ENCODE measurements at places on chromosomes 3 and 15.

- DNase-seq = no peak
Measured at GRCh38 chr3:76122007-76122406, 336.7 kb upstream of the ZNF717 start.

GRCh38 chr15:53359038-53359437 lies 400.4 kb downstream of the WDR72 start:
- no peak for DNase-seq

- no peak for DNase-seq
Measured at GRCh38 chr15:87570206-87570605, 686.3 kb downstream of the NTRK3 start.

- no peak for DNase-seq
Measured at GRCh38 chr3:13167064-13167743, 94.0 kb upstream of the IQSEC1 start.

DNA sequence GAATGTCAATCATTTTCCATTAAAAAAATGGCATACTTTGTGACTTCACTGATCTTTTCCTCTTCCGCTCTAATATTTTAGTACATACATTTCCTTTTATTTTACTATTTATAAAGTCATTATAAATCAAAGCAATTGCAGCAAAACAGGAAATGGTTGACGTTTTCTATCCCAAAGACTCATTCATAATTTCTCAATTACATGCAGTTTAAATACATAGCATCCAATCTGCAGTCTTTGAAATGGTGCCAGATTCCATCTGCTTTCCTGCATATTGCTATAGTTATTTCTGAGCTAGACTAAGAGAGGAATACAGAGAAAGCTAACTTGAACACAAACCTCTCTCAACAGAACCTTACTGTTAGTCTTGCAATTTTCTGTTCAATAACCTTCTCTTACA lies 179.8 kb downstream of the ZPLD1 start:
- peak; percentile 24 for DNase-seq

DNA sequence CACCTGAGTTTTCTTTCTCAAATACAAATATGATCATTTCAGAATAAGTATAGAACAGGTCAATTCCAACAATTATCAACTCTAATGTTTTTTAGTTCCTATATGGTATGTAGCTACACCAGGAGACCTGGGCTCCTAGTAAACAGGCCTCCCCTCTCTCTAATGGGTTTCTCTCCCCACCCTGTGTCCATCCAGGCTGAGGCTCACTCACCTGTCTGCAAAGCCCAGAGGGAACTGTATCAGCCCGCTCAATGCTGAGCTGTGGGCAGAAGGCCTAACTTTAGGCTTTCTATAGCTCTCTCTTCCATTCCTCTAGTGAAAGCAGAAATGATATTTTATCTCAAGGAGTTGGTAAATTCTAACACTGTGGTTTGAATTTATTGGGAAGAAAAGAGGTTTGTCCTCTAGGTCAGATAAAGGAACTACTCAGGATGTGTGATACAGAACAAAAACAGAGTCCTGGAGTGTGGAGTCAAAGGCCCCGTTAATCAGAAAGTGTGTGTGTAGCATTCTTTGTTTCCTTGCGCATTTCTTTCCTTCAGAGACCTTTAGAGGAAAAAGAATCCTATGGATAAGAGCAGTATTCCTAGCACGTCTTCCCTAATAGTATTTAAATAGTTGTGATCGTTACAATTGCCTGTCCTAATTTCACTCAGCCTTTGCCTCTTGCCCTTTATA lies 408.9 kb downstream of the PYDC2 start:
- DNase-seq = no peak

GRCh38 chr15:45668386-45668785 lies 33.6 kb downstream of the SQOR start:
- DNase-seq = no peak

GRCh38 chr3:4864503-4864902 lies 114.7 kb upstream of the BHLHE40 start:
- no peak for DNase-seq

- DNase-seq = no peak
Measured at GRCh38 chr3:186452517-186452916, 90.5 kb upstream of the DGKG start.

- DNase-seq = no peak
Measured at GRCh38 chr15:65275104-65275727, 11.5 kb downstream of the PARP16 start.

DNA sequence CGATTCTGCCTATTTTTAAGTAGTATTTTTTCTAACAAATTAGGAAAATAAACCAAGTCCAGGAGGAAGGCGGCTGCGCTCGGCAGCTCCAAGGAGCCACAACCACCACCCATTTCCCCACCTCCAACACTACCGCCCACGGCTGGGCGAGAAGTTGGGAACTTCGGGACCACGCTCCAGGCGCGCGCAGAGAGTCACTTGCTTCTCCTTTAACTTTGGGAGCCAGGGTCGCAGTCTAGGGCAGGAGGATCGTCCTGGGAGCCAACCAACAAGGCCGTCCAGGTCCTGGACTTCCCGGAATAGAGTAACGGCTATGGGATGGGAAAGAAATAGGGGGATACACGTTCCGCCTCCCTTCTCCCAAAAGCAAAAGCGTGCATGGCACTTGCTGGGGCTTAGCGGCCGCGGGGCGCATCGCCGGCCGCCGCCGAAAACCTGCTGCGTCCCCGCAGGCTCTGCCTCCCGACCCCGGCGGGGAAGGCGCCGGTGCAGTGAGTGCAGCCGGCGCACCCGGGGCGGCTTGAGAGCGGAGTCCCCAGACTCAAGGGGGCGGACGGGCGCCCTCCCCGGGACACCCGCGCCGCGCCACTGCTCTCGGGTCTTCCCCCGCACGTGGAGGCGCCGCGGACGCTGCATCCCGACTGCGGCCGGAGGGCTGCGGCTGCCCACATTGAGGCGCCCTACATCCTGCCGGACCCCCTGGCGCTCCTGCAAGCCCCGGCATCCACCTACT lies 699 bp downstream of the MEGF11 start:
- DNase-seq = no peak

DNA sequence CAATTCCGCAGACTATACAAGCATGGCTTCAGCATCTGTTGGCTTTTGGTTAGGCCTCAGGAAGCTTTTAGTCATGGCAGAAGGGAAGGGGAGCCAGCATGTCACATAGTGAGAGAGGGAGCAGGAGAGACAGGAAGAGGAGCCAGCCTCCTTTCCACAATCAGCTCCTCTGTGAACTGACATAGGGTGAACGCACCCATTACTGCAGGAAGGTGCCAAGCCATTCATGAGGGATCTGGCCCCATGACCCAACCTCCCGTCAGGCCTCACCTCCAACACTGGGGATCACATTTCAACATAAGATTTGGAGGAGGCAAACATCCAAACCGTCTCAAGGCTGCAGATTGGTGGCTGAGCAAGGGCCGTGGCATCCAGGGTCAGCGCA lies 106.3 kb downstream of the LRRK1 start:
- DNase-seq = no peak

- DNase-seq = no peak
Measured at GRCh38 chr3:73706771-73707170, 82.0 kb upstream of the PDZRN3 start.

GRCh38 chr15:73750438-73750837 lies 2.7 kb downstream of the INSYN1 start:
- DNase-seq = no peak

DNA sequence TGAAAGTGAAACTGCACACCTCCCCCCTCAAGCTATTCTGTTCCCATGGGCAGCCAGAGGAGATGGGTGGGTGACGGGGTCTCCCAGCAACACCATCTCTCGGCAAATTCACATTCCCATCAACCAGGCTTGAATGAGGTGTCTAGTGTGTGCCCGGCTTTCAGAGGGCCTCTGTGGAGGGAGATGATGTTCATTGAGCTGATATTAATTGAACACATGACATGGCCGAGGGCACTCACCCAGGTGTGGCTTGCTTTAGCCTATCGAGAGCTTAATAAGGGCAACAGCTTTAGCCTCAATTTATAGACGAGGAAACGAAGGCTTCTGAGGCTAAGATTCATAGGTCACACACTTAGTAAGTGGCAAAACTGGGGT lies 288.0 kb downstream of the UACA start:
- no peak for DNase-seq

GRCh38 chr3:141368925-141369794 lies 856 bp downstream of the ZBTB38 start:
- DNase-seq = no peak

GRCh38 chr3:173938616-173939015 lies 541.1 kb downstream of the NLGN1 start:
- DNase-seq = no peak

GRCh38 chr3:132254076-132254755 lies 63.0 kb upstream of the ACP3 start:
- no peak for DNase-seq

DNA sequence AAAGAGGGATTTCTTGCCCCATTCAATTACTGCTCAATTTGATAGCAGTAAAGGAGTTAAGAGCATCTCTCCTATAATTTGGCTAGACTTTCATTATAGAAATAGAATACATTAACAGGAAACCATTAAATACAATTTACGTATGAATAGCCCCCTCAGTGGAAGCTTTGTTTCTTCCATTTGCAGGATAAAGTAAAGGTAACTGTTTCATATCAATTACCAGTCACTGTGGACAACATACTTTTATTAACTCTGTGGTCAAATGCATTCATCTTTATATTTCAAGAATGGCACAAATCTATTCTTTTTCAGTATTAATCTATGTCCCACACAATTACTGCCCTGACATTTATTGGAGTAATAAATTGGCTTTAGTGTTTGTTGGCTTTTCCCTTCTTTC lies 613.4 kb downstream of the NLGN1 start:
- no peak for DNase-seq

GRCh38 chr15:45242289-45242688 lies 9.7 kb upstream of the SLC28A2 start:
- DNase-seq = no peak

- no peak for DNase-seq
Measured at GRCh38 chr3:16595778-16596177, 9.4 kb downstream of the DAZL start.

DNA sequence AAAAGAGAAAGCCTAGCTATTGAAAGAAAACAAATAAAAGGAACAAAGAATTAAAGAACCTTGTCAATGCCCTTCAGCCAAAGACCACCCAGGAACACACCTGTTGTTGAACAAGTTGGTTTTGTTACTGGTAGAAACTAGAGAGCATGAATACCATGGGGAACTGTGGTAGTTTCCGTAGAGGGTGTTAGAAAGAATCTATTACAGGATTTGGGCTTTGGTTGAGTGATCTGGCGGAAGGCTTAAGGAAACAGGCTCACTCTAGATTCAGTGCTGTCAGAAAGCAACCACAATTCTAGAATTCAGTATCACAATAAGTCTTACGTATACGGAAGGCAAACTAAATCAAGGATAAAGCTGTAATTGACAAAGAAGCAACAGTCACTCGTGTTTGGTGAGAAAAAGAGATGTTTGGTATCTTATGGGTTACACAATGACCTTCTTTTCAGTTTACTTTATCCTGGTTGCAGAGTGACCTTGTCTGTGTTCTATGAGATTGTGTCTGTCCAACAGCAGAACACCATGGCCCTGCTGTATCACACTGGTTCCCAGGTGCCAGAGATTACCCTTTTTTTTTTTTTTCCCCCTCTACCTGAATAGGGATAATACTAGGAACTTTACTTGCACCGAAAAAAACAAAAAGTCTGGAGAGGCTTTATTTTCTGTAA lies 265.9 kb downstream of the SHQ1 start:
- DNase-seq = no peak

GRCh38 chr3:125042725-125043406 lies 12.9 kb downstream of the HEG1 start:
- DNase-seq = no peak

GRCh38 chr15:31365655-31366127 lies 39.1 kb downstream of the KLF13 start:
- DNase-seq = peak; percentile 97

GRCh38 chr3:54954022-54954421 lies 26.2 kb upstream of the LRTM1 start:
- DNase-seq = no peak

DNA sequence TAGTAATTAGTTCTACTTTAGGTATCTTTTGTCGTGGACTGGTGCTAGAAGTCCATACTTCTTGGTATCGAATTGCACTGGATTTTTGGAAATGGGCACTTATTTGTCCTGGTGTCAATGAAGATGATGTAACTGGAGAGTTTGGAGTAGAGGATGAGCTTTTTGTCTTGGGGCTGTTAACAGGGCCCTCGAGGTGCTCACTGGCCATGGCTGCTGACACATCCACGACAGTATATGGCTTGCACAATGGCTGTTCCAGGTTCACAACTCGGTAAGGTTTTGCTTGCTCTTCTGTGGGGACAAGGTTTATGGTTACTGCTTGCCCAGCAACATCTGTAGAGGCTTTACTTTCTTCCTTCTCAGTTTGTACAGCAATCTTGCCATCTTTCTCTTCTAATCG lies 109.4 kb upstream of the TSPAN3 start:
- DNase-seq = no peak

DNA sequence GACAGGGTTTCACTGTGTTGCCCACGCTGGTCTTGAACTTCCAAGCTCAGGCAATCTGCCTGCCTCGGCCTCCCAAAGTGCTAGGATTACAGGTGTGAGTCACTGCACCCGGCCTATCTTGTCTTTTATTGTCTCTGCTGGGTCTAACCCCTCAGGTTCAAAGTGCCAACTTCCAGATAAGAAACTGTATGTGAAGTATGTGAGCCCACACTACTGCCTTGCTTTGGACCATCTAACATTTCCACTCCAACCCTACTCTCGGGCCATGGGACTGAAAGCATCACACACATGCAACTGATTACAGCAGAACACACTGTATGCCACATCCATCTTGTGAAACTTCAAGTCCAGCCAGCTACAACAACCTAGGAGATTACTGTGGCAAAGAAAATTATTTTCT lies 256.1 kb upstream of the VEPH1 start:
- no peak for DNase-seq

DNA sequence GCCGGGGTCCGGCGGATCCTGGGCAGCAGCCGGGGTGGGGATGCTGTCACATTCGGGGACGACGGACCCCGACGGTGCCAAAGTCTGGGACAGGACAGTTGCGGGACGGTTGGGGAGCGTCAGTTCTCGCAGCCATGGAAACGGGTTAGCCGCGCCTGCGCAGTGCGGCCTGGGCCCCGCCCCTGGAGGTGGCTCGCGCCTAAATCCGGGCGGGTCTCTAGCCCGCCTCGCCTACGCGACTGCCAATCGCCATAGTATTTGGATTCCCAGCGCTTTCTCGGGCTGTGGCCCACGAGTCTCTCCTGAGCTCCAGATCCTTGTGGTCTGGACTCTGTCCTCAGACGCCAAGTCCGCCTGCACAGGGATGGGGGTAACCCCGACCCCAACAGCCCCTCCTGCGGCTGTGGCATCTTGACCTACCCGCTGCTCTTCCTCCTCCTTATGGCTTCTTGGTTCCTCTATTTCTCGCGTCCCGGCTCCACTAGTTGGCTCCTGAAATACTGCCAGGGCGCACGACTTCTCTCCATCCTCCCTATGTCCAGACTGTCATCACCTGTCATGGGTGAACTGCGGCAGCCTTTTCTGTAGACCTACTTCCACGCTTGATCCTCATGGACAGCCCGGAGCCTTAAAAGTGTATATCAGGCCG lies at the start of gene ZMYND10:
Gene ZMYND10 (minus strand): TSS at position 147 of the 649 bp plus-strand sequence. CDS start 153 bp downstream, outside the sequence.
- DNase-seq = peak; percentile 79

GRCh38 chr15:67024314-67024997 lies 40.9 kb upstream of the SMAD3 start:
- peak; percentile 76 for DNase-seq

- no peak for DNase-seq
Measured at GRCh38 chr3:195820186-195820585, 8.5 kb upstream of the MUC4 start.
